ENCODE measurements at places on chromosomes 7 and 10. TPM values are rescaled to one million over a fixed set of nuclear protein-coding genes. Genes with fewer than 3 reads are reported as not detected.
A peak's percentile ranks its signal among the peaks of the same experiment; 100 is the strongest.

Gene C10orf143
- 7.9 TPM for polyA plus RNA-seq

- DNase-seq: no peak
These were observed at the start of gene SOSTDC1 for GRCh38 chr7:16465469-16466361. TSS of gene SOSTDC1 (minus strand) at chr7:16465738. CDS start at chr7:16465668, 70 bp downstream.

Gene SPAM1
- not detected for polyA plus RNA-seq

- DNase-seq: no peak
These were observed 449.7 kb upstream of the KLF6 start for GRCh38 chr10:4234661-4235060.

Gene ACSM6
- 0.21 TPM for polyA plus RNA-seq

Gene GIMAP5
- 3.2 TPM for polyA plus RNA-seq

- no peak for DNase-seq
These were observed 247.3 kb downstream of the ETV1 start for GRCh38 chr7:13742126-13742525.

Gene FAM24B
- 4.8 TPM for polyA plus RNA-seq

DNA sequence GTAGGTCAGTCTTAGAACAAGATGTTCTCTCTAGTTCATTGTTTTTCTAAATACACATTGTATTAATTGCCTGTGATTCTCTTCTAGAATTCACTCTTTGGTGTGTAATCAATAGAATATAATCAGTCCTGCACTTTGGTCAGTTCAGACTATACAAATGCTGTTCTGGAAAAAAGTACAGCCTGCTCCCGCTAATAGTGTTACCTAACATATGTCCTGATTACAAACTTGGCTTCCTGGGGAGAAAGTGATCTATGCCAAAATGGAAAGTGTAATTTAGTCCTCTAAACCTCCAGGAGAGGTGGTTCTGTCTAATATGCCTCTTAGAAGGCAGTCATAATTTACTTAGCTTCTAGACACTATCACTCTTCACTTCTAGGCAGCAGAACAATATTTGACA lies 215.5 kb downstream of the SEMA3D start:
- no peak for DNase-seq

Gene MORN4
- 3.9 TPM for polyA plus RNA-seq

DNA sequence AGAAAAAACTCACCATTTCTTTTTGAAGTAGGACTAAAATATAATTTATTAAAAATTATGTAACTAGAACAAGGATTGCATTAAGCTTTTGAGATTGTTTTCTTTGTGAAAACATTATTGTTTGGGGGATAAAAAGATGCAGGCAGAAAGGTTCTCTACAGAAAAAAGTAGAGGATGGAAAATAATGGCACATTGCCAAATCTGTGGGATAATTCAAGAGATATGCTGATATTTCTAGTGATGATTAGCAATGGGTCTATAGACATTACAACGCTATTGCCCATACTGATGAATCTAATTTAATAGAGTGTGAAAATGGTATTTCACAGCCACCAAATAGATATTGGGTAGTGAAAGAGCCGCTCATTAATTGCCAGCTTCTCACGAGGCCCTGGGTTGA lies 204.3 kb downstream of the RAPGEF5 start:
- DNase-seq: no peak

- peak; percentile 25 for DNase-seq
These were observed 28.2 kb downstream of the PFKP start for GRCh38 chr10:3095373-3096139.

GRCh38 chr7:27419581-27420177 lies 177.1 kb downstream of the EVX1 start:
- DNase-seq: no peak

DNA sequence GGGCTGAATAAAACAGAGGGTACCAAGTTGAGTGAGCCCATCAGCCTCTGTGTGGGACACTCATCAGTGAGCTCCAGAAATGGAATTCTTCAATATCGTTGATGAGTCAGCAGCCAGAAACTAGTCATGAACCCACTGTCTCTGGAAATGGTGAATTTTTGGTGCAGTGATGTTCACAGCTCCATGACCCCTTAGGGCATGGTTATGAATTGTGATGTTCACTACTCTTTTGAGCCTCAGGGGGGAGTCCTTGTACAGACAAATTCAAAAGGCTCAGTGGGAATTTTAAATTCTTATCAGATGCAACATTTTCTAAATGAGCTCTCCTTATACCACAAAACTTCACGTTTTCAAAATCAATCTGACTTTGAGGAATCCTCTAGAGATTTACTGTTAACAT lies 335.7 kb downstream of the PHTF2 start:
- no peak for DNase-seq

GRCh38 chr7:77797734-77798393 lies 370 bp downstream of the TMEM60 start:
- no peak for DNase-seq

GRCh38 chr7:128734890-128735289 lies 4.3 kb upstream of the CALU start:
- no peak for DNase-seq

DNA sequence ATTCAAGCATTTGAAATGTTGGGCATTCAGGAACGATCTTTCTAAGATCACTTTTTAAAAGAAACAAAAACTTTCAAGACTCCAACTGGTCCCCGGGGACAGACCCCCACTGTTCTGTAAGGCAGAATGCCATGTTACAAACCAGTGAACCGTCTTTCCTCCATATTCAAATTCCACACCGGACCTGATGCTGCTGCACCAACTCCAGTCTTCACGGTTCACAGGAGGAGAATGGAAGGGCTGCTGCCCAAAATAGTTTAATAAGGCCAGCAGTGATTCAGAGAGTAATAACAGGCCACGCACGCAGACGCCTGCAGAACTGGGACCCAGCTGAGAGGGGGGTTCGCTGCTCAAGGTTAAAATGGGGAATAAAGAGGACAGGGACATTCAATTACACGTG lies 47.2 kb downstream of the OSBPL3 start:
- no peak for DNase-seq

DNA sequence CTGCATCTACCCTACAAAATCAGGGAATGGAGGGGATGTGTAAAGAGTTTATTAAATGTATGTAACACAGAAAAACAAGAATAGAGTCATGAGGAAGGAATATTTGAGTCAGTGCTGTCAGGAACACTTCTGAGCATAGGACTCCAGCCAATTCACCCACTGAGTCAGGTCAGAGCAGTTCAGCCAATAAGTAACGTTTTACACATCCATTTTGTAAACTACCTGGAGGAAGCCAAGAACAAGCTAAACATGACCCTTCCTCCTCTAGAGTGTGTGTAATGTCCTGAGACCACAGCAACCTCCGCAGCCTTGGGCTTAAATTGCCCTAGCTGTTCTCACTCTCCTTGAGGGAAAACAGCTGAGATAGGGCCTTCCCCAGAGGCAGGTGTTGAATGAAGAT lies 691.5 kb upstream of the LRRN3 start:
- no peak for DNase-seq

Data from GM12878 (cell line).